ENCODE measurements at places on chromosomes 6 and 20. TPM values are rescaled to one million over a fixed set of nuclear protein-coding genes. Genes with fewer than 3 reads are reported as not detected.

OR2B6 gene
- total RNA-seq, result not detected

SLC22A16 gene
- not detected for total RNA-seq

PPIL6 gene
- 1.8 TPM for total RNA-seq

NRSN1 gene
- not detected for total RNA-seq

KCNK5 gene
- total RNA-seq, result not detected

Measured in placental pericyte (primary cell).